ENCODE measurements at places on chromosomes 11 and 22.

GRCh38 chr11:109707411-109707810 lies 285.4 kb downstream of the C11orf87 start:
- DNase-seq, result no peak

DNA sequence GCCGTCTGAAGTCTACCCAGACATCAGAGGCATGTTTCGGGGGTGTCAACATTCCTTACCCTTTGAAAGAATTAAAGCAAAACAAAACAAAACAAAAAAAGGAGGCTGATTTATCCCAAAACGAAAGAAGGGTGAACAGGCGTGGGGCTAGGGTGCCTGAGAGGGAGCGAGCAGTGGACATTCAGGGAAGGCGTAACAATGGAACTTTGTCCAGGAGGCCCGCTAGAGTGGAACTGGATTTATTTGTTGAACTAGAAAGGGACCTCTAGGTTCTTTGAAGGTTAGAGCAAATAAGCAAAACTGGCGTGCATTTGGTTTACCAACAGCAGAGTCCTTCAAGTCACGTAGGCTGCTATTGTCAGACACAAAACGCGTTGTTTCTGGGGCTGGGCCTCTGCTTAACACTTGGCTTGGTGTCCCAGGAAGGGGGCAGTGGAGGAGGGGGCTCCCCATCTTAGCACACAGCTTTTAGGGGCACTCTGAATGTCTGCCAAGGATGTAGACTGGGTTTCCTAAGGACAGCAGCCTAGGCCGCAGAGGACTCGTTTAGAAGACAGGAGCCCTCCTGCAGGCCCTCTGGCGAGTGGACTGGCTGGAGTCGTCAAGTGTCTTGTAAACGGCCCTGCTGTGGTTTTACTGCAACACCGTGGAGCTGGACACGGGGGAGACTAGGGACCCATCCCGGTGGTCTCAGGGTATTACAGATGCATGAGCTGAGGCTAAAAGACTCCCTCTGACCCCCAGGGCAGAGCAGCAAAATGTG lies 203.7 kb upstream of the SORL1-AS1 start:
- no peak for DNase-seq

- no peak for DNase-seq
Measured at GRCh38 chr11:34819740-34820482, 96.3 kb downstream of the APIP start.

GRCh38 chr22:31728857-31729256 lies 21.1 kb downstream of the PRR14L start:
- no peak for DNase-seq

DNA sequence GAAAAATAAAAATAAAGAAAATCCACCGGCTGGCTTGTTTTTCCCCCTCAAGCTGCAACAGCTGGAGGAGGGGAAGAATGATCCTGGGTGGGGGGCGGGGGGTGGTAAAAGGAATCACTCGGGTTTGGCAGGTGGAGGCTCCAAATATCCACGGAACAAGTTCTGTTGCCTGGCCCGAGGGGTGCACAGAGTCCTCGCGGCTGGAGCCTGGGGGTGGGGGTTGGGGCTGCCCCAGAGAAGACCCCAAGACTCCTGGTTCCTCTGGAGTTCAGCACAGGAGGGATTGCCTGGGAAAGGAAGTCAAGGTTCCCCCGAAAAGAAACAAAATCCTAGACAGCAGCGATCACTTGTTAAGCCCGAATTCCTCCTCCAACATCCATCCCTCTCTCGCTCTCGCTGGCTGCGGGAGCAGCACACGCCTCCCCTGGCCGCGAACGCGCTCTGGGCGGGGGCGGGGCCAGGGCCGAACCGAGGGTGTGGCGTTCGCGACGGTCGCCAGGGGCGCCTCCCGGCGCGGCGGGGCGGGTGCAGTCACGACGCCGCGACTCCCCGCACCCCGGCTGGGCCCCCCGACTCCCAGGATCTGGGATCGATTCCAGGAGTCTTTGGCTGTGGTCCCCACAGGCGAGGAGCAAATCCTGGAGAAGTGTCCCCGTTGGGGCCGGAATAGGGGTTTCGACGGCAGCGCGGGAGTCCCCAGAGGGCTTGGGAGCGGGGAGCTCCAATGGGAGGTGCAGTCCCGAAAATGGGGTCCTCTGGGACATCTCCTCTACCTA lies at the start of gene KCNA4:
TSS of gene KCNA4 (minus strand) at position 443 of the 776 bp plus-strand sequence. CDS start 4,352 bp downstream, outside the sequence.
- DNase-seq, result no peak

DNA sequence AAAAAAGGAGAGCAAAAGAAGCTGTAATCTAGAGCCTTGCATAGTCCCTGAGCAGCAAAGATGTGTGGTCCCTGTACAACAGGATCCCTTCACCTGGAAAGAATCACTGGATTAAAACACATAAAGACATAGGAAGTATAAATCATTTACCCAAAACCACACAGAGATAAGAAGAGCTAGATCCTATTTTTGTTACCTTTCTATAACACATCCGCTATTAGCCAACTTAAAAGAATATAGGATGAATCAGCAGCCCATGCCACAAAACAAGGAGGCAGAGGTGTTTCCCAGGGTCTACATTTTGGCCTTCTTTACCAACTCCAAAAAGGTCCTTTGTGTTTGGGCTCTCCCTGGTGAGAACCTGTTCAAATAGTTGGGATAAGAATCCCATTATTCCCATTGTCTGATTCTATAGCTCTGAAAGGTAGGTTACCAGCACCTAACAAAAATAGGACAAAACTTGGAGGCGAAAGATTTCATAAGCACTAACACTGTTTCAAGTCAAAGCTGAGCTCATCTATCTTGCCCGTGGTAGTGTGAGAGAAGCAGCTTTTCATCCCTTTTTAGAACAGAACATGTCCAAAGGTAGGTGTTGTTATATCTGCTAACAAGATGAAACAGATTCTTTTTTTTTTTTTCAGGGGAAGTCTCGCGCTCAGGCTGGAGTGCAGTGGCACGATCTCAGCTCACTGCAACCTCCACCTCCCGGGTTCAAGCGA lies 26.8 kb downstream of the PAK1 start:
- DNase-seq, result no peak

- DNase-seq, result no peak
Measured at GRCh38 chr11:116459185-116460045, 313.4 kb downstream of the BUD13 start.

DNA sequence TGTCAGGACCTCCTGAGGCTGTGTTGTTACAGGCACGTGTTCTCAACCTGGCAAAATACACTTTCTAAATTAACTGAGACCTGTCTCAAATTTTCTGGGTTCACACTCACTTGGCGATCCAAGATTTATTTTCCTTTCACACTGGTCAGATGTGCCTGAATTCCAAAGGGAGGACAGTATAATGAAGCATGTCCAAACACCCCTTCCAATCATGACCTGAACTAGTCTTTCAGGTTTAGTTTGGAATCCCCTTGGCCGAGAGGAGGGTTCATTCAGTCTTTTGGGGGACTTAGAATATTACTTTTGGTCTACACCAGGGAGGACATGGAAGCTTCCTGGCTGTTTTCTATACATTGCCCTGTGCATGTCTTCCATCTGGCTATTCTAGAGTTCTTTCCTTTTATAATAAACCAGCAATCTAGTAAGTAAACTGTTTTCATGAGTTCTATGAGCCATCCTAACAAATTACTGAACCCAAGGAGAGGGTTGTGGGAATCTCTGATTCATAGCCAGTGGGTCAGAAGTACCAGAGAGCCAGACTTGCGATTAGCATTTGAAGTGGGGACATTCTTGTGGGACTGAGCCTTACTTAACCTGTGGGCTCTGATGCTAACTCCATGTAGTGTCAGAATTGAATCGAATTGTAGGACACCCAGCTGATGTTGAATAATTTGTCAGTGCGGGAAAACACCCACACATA lies 14.8 kb upstream of the TMEM216 start:
- DNase-seq, result no peak

- DNase-seq, result no peak
Measured at GRCh38 chr11:57764566-57764965, 3.0 kb downstream of the CTNND1 start.

- no peak for DNase-seq
Measured at GRCh38 chr22:49084206-49084605, 743.5 kb downstream of the BRD1 start.

DNA sequence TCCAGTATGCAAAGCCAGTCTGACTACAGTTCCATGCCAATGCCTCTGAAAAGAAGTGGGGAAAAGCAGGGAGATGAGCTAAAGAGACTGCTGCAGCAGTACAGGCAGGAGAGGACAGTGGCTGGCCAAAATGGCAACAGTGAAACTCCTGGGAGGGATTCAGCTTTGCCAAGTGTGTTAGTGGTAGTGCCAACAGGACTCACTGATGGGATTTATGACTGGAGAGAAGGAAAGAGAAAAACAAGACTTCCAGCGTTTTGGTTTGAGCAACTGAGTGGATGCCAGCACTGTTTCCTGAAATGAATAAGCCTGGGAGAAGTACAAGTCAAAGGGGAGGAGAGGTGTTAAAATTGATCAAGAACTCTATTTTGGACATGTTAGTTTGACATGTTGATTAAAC lies 80.9 kb downstream of the PLEKHA7 start:
- DNase-seq, result no peak

DNA sequence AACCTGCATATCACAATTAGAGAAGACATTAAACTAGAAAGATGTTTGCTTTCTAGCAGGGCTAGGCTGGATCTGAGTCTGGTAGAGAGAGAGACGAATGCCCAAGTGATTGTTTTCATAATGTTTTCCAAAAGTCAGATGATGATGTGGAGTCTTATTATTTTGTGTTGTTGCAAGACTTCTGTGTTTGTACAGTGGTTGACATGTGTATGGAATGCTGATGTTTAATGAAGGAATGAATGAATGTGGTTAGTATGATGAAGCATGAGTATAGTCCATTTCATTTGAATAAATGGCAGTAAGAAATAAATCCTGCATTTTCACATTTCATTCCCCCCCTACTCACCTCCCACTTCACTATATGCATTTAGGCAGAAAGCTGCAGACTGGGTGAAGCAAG lies 69.6 kb downstream of the PPP2R1B start:
- DNase-seq, result no peak

- DNase-seq, result no peak
Measured at GRCh38 chr11:35550374-35551036, 25.1 kb upstream of the PAMR1 start.

GRCh38 chr11:14582793-14583192 lies 60.8 kb upstream of the PDE3B start:
- DNase-seq, result no peak

GRCh38 chr11:12200279-12200990 lies 90.0 kb downstream of the MICAL2 start:
- no peak for DNase-seq

GRCh38 chr22:37007651-37008050 lies 11.6 kb downstream of the TST start:
- DNase-seq, result no peak

DNA sequence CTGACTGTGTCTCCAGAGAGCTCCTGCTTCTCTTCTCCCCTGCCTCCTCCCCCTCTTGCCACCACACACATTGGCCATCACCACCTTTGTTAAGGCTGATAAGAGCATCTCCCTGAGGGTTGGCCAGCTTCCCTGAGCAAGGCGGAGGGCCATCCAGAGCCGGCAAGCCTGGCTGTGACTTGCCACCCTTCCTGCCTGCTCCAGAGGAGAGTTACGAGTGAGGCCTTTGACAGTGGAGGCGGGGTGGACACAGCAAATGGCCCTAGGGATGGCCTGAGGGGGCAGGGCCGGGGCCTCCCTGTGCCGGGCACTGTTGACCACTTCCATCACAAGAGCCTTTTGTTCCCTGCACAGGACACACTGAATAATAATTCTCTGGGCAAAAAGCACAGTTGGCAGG lies 5.4 kb downstream of the FREY1 start:
- no peak for DNase-seq

GRCh38 chr11:73931039-73931645 lies 19.7 kb upstream of the DNAJB13 start:
- DNase-seq, result no peak

GRCh38 chr22:19410941-19411689 lies 20.4 kb downstream of the HIRA start:
- no peak for DNase-seq

DNA sequence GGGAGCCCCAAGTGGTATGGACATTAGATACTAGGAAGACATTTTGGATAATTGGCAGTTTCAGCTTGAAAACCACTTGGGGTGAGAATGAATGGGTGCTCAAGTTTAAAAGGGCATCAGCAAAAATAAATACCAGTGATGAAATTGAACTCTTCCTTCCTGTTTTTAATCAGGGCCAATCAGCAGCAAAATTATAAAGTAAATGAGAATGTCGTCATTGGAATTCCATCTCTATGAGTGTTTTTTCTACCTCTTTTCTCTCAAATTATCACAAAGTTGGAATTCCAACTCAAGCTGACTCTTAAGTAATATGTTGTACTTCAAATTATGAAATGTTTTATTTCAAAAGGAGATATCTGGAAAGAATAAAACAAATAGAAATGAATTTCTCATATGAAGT lies 730.6 kb downstream of the METTL15 start:
- no peak for DNase-seq

DNA sequence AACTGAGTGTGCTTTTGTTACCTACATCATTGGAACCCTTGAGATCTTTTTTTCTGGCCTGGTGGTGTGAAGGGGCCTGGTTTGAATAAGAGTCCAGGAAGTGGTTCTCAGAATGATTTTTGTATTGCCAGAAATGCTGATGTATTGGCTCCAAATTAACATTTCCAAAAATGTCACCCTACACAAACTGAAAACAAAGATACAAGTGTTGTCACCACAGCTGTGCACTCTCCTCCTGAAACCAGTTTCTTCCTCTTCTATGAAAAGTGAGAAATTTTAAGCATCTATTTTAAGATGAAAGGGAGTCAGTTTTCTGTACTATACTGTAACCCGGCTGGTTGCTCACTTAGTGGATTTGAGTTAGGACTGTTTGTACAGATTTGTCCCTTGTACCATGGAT lies 218.8 kb downstream of the PGR start:
- DNase-seq, result no peak

GRCh38 chr11:87290304-87290922 lies 252.7 kb downstream of the TMEM135 start:
- DNase-seq, result no peak

GRCh38 chr22:20060700-20061480 lies 19.2 kb upstream of the DGCR8 start:
- DNase-seq, result no peak
